ENCODE measurements at places on chromosomes 3 and 15.

DNA sequence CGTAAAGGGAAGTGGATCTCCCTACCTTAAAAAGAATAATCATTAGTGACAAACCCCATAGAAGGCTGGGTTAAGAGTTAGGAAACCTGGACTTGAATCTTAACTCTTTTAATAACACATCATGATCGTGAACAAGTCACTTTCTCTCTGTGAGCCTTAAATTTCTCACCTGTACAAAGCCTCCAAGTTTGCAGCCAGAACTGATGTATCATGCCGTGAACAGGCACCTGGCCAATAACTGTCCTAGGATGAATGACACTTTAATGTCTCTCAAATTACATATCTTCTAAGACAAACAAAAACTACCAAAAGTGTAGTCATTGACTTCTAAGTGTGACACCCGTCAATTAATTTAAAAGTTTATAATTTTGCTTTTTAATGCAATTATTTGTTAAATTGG, 3.9 kb downstream of the UPK1B start:
- DNase-seq: no peak

DNA sequence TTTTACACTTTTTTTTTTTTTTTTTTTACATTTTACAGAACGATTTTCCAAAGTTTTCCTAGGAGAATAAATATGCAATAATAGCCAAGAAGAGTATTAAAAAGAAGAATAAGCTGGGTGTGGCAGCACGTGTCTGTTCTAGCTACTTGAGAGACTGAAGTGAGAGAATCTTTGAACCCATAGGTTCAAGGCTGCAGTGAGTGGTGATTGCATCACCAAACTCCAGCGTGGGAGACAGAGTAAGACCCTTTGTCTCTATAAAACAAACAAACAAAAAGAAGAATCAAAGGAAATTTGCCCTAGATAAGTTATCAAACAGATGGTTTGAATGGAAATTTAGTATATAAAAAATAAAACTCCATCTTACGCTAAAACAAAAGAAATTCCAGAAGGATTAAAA, 13.3 kb downstream of the XRN1 start:
- no peak for DNase-seq

GRCh38 chr3:37932505-37932904, 58.1 kb upstream of the VILL start:
- DNase-seq: no peak

DNA sequence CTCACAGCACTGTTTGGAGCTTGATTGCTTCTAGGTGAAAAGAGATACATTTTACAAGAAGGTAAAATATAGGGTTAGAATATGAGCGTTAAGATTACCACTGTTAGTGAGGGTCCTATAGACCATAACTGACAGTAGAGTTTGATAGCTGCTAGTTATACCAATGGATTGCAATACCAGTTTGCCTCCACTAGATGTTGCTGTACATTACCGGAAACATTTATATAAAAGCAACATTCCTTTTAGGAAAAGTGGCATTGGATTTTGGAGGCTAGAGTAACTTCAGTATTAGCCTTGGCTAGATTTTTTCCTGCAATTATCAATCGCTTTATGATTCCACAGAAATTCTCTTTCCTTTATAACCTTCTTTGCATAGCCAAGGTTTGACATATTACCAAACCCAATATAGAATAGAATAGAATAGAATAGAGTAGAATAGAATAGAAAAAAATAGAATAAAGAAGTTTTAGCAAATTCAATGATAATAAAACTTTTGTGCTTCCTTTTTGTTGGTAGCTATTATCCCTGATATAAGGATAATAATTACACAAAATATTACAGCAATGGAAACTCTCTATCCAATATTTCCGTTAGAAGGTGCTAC, 1093.6 kb upstream of the ALCAM start:
- DNase-seq: no peak

GRCh38 chr3:139307601-139308555, 35.9 kb upstream of the MRPS22 start:
- peak; percentile 58 for DNase-seq

- no peak for DNase-seq
Observed at GRCh38 chr3:13704174-13704573, 155.2 kb downstream of the FBLN2 start.

DNA sequence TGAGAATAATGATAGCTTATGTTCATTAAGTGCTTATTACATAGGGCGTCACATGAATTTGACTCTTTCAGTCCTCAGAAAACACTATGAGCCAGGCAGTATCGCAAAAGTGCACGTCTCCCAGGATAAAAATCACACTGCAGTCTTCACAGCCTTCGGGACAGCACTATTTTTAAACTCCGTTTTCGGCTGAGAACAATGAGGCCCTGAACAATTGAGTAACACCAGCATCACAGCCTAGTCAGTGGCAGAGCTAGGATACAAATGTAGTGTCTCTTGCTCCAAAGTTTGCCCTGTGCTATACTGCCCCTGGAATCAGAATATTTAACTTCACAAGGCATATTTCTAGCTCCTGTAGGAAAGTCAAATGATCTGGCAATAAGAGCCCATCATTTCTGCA, 852.1 kb upstream of the SEMA6D start:
- DNase-seq: no peak

- no peak for DNase-seq
Observed at GRCh38 chr3:49647741-49648140, 26.4 kb upstream of the APEH start.

DNA sequence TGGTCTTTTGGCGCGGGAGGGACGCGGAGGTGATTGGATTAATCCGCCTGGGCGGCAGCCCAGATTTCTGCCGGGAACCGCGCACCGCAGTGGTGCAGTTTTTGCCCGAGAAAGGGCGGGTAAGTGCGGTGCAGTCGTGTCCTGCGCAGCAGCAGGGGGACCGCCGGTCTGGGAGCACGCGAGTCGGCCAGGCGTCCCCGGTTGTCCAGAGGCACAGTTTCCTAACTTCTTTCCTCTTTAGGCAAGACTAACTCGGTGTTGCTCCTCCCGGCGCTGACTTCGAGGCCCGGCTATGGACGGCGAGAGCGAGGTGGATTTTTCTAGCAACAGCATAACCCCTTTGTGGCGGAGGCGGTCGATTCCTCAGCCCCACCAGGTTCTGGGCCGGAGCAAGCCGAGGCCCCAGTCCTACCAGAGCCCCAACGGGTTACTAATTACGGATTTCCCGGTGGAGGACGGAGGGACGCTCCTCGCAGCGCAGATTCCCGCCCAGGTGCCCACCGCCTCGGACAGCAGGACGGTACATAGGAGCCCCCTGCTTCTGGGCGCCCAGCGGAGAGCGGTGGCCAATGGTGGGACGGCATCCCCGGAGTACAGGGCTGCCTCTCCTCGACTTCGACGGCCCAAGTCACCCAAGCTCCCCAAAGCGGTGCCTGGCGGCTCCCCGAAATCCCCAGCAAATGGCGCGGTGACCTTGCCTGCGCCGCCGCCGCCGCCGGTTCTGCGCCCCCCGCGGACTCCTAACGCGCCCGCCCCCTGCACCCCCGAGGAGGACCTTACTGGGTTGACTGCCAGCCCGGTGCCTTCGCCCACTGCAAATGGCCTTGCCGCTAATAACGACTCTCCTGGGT, 736 bp downstream of the ARHGEF26 start:
- DNase-seq: peak; percentile 89

GRCh38 chr3:145899241-145899640, 261.7 kb downstream of the PLOD2 start:
- DNase-seq: no peak

DNA sequence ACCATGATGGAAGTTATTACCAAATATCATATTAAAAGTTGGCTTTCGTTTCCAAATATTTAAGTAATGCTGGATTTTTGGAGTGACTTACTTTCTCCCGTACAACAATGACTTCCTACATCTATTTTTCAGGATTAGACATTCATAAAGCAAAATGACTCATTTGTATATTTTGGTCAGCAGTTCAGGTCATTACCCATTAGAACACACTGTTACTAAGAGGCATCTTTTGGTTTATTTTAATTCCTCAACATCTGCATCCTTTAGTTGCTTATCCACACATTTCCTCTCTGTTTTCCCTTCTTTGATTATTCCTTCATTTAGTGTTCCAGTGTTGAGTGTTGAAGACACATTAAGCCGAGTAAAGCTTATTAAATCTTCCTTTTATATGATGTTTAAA, 348.2 kb downstream of the NAALADL2 start:
- DNase-seq: no peak

DNA sequence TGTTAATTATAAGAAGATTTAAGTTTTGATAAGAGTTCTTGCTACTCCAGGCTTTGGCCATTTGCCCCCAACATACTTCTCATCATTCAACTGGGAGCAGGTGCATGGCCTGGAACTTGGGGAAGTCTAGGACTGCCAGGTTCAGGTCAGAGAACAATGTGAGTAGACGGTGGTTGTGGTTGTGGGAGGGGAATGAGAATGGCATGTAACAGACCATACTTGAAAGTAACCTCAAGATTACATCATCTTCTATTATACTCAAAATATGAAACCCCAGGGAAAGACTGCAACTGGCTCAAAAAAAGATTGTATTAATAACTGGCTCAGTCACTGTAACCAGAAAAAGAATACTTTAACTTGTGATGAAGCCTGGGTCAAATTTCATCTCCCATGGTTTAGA, 364.9 kb upstream of the DPPA4 start:
- DNase-seq: no peak

- DNase-seq: no peak
Observed at GRCh38 chr15:83110381-83110780, 2.9 kb downstream of the TM6SF1 start.

DNA sequence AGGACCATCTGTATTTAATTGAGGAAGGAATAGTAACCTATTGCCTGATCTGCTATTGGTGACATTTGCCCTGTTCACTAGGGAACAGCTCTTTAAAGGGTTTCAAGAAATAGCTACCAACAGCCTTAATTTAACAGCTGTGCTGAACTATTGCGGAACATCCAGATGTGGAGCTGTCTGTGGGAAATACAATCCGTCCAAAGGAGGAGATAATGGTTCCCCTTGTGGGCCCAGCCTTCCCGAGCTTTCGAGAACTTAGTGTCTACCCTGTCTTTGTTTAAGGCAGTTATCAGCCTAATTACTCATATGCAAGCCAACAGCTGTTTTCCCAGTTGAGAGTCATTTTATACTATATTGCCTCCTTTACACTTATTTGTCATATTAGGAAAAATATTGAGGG, 398.6 kb downstream of the WDR72 start:
- no peak for DNase-seq
